Progenitor cell of endocrine pancreas (in vitro differentiated cells): ENCODE measurements at places on chromosomes 13 and 19. TPM values are rescaled to one million over a fixed set of nuclear protein-coding genes. Genes with fewer than 3 reads are reported as not detected.

DNA sequence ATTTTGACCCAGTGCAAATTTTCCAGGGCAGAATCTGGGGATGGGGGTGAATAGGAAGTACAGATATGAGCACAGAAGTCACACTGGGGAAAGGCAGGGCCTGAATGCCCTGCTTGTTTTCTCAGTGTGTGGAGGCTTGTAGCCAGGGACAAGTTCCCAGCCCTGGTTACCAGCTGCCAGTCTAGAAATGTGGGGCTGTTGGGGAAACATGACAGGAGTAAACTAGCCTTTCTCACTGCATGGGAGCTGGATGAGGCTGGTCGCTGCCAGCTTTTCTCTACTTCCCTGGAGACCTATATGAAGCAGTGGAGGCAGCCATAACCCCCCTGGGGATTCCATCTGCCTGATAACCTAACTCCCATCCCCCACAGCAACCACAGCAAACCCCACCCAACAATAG, 2267.7 kb downstream of the PCDH9 start:
- no peaks in the 10 kb centered on the region for H3K27me3 ChIP-seq
- no peak overlapping the region for H3K4me3 ChIP-seq
- no peaks in the 10 kb centered on the region for H3K36me3 ChIP-seq
- H3K27ac ChIP-seq: no peak overlapping the region
- DNase-seq: no peak
- peaks cover 3% of the 10 kb centered on the region for H3K4me1 ChIP-seq

- no peak for DNase-seq
- H3K27ac ChIP-seq: no peak overlapping the region
- H3K4me1 ChIP-seq: no peaks in the 10 kb centered on the region
- H3K27me3 ChIP-seq: peaks cover 4% of the 10 kb centered on the region
- no peak overlapping the region for H3K4me3 ChIP-seq
These were observed 358.7 kb downstream of the RFC3 start for GRCh38 chr13:34176633-34177032.

DNA sequence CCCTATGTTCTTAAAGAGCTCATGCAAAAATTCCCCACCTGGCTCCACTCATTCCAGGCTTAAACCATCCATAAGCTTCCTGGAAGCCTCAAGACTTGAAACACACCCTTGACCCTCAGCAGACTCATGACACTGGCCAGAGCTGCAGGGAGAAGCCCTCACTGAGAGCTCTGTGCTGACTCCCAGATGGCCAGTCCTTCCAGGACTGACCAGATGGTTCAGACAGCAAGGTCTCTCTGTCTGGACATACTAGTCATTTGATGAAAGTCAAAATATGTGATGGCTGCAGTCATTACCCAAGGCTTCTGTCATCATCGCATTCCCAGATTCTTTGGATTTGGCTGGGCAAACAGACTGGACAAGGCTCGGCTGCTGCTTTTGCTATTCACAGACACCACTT, 397.4 kb downstream of the FOXO1 start:
- no peak overlapping the region for H3K27ac ChIP-seq
- no peaks in the 10 kb centered on the region for H3K36me3 ChIP-seq
- no peak for DNase-seq
- no peak overlapping the region for H3K4me3 ChIP-seq

The ZNF729 gene
- total RNA-seq: not detected in 2 replicates

DNA sequence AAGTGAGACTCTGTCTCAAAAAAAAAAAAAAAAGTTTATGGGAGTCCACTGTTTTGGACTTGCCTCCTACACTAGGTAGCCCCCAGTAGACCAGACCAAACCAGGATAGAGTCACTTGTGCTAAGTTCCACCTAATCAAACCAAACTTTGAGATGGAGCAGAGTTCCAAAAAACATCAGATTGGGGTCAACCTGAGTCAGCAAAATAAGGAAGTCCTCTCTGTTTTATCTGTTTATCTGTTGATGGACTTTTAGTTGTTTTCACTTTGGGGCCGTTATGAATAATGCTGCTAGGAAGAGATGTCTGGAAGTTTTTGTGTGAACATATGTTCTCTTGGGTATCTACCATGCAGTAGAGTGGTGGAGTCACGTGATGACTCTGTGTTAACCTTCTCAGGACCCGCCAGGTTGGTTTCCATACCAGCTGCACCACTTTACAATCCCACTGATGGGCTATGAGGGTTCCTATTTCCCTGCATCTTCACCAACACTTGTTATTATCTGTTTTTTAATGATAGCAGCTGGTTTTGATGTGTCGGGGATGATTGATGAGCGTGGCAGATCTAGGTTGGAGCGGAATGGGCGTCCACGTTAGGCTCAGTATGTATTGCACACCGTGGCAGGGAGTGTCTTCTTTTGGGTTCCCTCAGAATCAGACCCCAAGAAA, 46.6 kb upstream of the TM9SF2 start:
- H3K36me3 ChIP-seq: no peaks in the 10 kb centered on the region
- H3K4me1 ChIP-seq: no peaks in the 10 kb centered on the region
- H3K4me3 ChIP-seq: no peak overlapping the region
- no peak for DNase-seq

- H3K27me3 ChIP-seq: no peaks in the 10 kb centered on the region
- H3K4me1 ChIP-seq: peaks cover 33% of the 10 kb centered on the region
- no peak overlapping the region for H3K27ac ChIP-seq
- no peaks in the 10 kb centered on the region for H3K36me3 ChIP-seq
- DNase-seq: no peak
- H3K4me3 ChIP-seq: no peak overlapping the region
These were observed 56.1 kb downstream of the LRCH1 start for GRCh38 chr13:46609052-46609451.

The ZNF577 gene
- 27.5 and 29.5 TPM in 2 replicates for total RNA-seq

The BCL3 gene
- 2.9 and 3.8 TPM in 2 replicates for total RNA-seq

The ZNF575 gene
- total RNA-seq: 0.60 and 0.74 TPM in 2 replicates

- DNase-seq: peak; percentile 56
- no peak overlapping the region for H3K4me3 ChIP-seq
- H3K4me1 ChIP-seq: peaks cover 1% of the 10 kb centered on the region
- no peak overlapping the region for H3K27ac ChIP-seq
These were observed 5.1 kb upstream of the KRTDAP start for GRCh38 chr19:35495107-35496064.

DNA sequence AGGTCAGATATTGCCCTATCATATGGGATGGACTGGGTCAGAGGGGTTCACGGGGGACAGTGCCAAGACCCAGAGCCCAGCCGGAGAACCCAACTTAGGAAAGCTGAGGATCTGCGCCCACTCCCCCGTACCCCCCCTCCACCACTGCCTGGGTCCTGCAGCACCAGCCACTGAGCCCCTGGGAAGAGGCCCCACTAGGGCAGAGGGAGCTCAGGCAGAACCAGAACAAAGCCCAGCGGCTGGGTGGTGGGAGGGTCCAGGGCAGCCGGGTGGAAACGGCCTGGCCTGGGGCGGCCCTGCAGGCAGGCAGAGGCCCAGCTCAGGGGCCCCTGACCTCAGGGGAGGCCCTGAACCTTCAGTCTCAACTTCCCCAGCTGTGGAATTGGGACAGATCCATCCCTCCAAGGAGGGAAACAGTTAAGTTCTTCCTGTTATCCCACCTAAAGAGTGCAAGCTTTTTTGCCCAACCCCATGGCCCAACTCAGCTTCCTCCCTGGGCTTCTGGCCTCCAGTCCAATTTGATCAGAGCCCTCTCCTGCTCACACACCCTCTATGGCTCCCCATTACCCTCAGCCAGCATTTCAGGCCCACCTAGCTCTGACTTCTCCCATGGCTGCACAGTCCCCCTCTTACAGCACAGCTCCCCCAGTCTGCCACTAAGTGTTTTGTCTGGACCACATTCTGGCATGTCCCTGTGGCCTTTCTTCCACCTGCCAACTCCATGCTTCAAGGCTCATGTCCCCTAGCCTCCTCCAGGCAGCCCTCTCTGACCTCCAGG, 3.1 kb downstream of the NR2F6 start:
- H3K27me3 ChIP-seq: no peaks in the 10 kb centered on the region
- H3K4me1 ChIP-seq: peaks cover 53% of the 10 kb centered on the region
- peaks cover 11% of the 10 kb centered on the region for H3K36me3 ChIP-seq
- H3K27ac ChIP-seq: peak overlapping the region; percentile 99
- DNase-seq: no peak

DNA sequence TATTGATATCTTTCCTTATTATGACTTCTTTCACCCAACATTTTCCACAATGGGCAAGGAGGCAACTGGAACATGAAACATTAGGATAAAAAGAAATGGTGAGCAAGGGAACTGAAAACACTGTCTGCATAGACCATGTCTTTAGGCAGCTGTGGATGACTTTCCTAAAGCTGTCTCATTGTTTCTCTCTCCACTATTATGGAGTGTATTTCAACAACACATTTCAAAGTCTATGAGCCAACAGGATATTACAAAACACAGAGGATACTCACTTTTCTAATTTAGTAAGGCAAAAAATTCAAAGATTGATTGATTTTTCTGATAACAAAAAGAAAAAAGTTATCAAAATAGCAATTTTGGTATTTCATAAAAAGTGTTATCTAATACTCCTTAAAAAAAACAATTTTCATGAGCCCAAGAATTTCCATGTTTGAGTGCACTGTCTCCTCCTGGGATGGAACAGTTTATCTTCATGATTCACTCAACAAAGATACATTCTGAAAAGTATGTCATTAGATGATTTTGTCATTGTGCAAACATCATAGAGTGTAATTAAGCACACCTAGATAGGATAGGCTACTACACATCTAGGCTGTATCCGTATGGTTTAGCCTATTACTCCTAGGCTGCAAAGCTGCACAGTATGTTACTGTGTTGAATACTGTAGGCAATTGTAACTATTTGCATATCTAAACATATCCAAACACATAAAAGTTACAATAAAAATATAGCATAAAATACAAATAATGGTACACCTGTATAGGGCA, 1568.4 kb downstream of the SLITRK5 start:
- no peaks in the 10 kb centered on the region for H3K27me3 ChIP-seq
- H3K27ac ChIP-seq: no peak overlapping the region
- H3K4me3 ChIP-seq: no peak overlapping the region
- no peak for DNase-seq
- no peaks in the 10 kb centered on the region for H3K36me3 ChIP-seq

GRCh38 chr13:112106478-112107141, 39.7 kb downstream of the SOX1 start:
- H3K27me3 ChIP-seq: peaks cover 86% of the 10 kb centered on the region
- H3K36me3 ChIP-seq: no peaks in the 10 kb centered on the region
- no peak for DNase-seq
- H3K27ac ChIP-seq: peak overlapping the region; percentile 73

DNA sequence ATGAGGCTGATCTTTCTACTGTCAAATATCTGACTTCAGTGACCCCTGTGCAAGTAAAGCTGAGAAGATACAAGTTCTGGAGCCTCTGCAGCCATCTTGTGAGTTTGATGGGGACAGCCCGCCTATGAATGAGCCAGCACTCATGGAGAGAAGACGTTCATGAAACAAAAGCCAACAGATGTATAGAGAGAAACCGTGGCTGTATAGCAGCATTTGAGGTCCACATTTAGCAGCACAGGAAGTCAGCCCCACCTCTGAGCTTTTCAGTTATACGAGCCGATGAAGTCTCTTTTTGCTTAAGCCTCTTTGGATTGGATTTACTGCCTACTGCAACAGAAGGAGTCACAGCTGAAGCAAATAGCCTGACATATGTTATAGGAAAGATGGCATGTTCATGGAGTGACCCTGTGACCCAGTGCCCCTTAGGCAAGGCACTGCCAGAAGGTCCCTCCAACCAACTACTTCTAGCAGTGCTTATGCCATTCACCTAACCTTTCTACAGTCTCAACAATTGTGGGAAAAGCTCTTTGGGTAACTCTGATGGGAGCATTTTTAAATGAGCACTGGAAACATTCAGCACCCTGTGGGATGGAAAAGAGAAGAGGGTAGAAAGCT, 3.5 kb upstream of the DLEU7 start:
- peaks cover 35% of the 10 kb centered on the region for H3K27me3 ChIP-seq
- H3K36me3 ChIP-seq: no peaks in the 10 kb centered on the region
- peaks cover 3% of the 10 kb centered on the region for H3K4me1 ChIP-seq
- no peak overlapping the region for H3K4me3 ChIP-seq
- DNase-seq: no peak

- no peak overlapping the region for H3K27ac ChIP-seq
- H3K4me3 ChIP-seq: no peak overlapping the region
- peaks cover 31% of the 10 kb centered on the region for H3K36me3 ChIP-seq
- H3K4me1 ChIP-seq: no peaks in the 10 kb centered on the region
These were observed 7.3 kb downstream of the TBC1D17 start for GRCh38 chr19:49884760-49885159.

- DNase-seq: no peak
- H3K4me1 ChIP-seq: no peaks in the 10 kb centered on the region
- no peak overlapping the region for H3K27ac ChIP-seq
- no peaks in the 10 kb centered on the region for H3K36me3 ChIP-seq
These were observed 24.3 kb downstream of the ARL11 start for GRCh38 chr13:49652355-49653305.

DNA sequence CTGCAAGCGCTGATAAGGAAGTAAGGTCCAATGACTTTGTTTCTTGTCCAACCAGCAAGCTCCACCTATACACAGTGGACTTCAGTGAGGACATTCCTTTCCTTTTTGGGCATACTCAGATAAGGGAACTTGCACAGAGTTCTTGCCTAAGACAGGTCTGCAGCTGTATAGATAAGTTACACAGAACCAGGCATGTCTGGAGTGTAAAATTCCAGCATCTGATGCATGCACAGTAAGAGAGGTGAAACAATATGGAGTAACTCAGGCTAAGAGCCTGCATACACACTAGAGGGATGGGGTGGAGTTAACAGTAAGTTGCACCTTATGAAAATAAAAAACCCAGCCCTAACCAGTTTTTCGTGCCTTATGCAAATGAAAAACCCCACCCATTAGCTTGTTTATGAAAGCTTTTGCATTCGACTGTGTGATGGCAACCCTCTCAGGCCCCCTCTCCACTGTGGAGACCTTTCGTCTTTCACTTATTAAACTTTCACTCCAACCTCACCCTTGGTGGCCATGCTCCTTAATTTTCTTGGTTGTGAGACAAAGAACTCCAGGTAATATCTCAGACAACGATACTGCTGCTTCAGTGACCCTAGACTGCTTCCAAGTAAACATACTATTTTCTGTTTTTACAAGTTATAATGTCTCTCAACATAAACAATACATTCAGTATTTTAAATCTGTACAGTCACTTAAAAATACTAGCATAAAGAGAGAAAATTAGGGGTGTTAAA, 2859.0 kb upstream of the PCDH20 start:
- no peaks in the 10 kb centered on the region for H3K36me3 ChIP-seq
- H3K4me1 ChIP-seq: no peaks in the 10 kb centered on the region
- no peaks in the 10 kb centered on the region for H3K27me3 ChIP-seq
- no peak for DNase-seq
- H3K27ac ChIP-seq: no peak overlapping the region

- no peak for DNase-seq
- no peaks in the 10 kb centered on the region for H3K4me1 ChIP-seq
- no peak overlapping the region for H3K4me3 ChIP-seq
- H3K36me3 ChIP-seq: peaks cover 5% of the 10 kb centered on the region
- no peaks in the 10 kb centered on the region for H3K27me3 ChIP-seq
These were observed 200.2 kb downstream of the KCNRG start for GRCh38 chr13:50215399-50215798.

The KLF1 gene
- not detected in 2 replicates for total RNA-seq

DNA sequence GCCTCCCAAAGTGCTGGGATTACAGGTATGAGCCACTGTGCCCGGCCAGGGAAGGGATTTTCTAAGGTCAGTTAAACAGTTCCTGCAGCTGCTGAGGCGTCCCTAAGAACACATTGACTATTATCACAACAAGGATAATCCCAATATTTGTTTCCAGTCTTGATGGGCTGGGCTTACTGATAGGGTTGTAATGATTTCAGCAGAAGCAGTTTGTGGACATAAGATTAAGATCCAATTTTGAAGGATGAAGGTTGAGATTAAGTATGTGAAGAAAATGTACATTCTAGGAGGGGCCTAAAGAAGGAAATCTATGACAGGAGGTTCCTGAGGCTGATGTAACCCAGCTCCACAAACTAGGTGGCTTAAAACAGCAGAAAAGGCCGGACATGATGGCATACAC, 10.7 kb upstream of the CCDC124 start:
- no peak for DNase-seq
- no peak overlapping the region for H3K4me3 ChIP-seq
- peaks cover 4% of the 10 kb centered on the region for H3K4me1 ChIP-seq
